NT2/D1 (cell line): ENCODE measurements at places on chromosomes 12 and 14.

DNA sequence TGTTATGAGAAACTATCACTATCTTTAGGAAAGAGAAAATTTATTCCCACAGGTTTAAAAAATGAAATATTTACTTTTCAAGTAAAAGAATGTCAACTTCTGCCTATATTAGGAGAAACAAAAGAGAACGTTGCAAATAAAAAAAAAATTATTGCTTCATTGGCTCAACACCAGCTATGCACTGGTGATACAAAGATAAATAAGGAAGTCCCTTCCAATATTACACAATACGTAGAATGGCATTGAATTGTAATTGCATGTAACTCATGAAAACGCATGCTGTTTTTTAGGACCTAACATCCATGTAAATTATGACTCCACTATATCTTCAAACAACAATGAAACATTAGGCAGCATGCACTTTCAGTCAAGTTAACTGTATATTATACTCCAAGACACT, 56.4 kb upstream of the RERGL start:
- DNase-seq: no peak

GRCh38 chr12:75760573-75761294, 249.3 kb upstream of the KRR1 start:
- DNase-seq: no peak

GRCh38 chr14:55272922-55273321, 1.7 kb downstream of the FBXO34 start:
- DNase-seq: no peak

GRCh38 chr12:45890276-45890675, 100.1 kb downstream of the SCAF11 start:
- DNase-seq: no peak

DNA sequence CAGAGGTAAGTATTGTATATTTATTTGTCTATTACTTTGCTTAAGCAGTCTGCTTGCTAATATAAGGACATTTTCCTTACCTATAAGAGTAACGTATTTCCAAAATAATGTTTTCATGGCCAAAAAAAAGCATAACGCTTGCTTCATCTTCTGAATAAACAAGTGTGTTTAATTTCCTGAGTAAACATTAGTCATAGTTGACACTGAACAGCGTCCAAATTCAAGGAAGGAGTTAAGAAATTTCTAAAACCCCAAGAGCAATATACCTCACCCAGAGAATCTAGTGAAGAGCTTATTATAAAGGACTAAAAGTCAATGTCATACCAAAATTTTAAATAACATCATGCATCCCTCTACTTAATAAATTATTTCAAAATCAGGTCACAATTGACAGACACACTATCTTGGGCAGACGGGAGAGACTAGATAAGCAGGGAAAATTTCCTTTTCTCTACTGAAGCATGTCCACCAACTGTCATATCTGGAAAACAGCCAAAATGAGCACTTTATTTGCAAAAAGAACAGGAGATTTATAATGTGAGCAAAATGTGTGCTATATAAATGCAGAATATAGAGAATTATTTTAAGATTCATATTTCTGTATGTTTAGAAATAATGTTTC, 25.1 kb downstream of the ANKS1B start:
- no peak for DNase-seq

DNA sequence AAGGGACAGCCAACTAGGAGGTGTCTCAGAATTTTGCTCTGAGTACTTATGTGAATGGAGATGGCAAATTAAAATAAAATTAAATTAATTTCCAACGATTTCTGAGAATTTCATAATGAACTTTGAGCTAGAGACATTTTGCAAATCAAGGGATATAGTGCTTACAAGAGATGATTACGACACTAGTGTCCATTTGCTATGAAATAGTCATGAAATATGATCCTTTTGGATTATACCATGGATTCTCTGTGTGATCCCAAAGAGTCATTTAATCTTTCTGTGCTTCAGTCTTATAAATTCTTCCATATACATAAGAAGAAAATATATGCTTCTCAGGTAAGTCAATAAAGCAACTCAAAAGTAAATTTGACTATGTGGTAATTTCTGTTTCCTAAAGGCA, 240.6 kb downstream of the SLC25A21 start:
- no peak for DNase-seq
